ENCODE measurements at places on chromosomes 16 and 17.

DNA sequence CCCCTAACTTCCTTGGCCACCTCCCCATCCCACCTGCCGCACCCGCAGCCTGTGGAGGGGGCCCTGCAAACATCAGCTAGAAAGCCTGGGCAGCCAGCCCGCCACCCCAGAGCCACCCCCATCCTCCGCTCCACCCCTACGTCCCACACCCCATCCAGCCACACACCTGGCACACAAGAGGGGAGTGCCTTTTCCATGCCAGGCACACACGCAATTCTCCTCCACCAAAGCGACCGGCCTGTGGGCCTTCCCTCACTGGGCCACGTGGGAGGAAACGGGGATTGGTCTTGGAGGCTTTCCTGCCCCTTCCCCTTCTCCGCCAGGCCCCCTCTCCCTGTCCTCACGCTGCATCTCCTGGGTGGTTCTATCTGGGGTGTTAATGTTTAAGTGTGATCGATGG, 48.7 kb upstream of the TNRC6C start:
- no peak for DNase-seq

DNA sequence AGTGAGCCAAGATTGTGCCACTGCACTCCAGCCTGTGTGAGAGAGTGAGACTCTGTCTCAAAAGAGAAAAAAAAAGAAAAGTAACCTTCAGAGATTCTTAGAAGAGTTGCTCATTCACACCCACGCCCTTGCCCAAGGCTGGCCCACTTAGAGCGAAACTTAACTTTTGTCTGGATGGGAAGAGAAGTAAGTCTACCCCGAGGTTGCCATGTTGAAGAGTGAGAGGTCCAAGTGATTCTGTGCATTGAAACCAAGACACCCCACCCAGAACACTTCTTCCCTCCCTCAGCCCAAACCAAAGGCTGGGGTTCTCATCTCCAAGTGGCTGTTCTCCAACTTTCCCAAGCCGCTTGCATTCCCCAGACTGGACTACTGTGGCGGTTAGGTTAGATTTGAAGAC, 2.4 kb upstream of the CISD3 start:
- DNase-seq = no peak

- no peak for DNase-seq
Observed at GRCh38 chr17:60371818-60372510, 20.0 kb downstream of the USP32 start.

DNA sequence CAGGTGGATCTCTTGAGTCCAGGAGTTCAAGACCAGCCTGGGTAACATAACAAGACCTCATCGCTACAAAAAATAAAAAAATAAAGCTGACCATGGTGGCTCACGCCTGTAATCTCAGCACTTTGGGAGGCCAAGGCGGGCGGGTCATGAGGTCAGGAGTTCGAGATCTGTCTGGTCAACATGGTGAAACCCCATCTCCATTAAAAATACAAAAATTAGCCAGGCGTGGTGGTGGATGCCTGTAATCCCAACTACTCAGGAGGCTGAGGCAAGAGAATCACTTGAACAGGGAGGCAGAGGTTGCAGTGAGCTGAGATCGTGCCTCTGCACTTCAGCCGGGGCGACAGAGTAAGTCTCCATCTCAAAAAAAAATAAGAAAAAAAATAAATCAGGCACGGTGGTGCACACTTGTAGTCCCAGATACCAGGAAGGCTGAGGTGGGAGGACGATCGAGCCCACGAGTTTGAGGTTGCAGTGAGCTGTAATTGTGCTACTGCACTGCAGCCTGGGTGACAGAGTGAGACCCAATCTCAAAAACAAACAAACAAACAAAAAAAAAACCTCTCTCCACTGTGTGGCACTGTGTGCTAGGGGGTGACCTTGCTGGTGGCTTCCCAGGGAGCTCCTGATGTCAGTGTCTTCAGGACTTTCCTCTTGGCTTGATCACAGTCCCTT, 19.8 kb upstream of the MAPK3 start:
- no peak for DNase-seq

DNA sequence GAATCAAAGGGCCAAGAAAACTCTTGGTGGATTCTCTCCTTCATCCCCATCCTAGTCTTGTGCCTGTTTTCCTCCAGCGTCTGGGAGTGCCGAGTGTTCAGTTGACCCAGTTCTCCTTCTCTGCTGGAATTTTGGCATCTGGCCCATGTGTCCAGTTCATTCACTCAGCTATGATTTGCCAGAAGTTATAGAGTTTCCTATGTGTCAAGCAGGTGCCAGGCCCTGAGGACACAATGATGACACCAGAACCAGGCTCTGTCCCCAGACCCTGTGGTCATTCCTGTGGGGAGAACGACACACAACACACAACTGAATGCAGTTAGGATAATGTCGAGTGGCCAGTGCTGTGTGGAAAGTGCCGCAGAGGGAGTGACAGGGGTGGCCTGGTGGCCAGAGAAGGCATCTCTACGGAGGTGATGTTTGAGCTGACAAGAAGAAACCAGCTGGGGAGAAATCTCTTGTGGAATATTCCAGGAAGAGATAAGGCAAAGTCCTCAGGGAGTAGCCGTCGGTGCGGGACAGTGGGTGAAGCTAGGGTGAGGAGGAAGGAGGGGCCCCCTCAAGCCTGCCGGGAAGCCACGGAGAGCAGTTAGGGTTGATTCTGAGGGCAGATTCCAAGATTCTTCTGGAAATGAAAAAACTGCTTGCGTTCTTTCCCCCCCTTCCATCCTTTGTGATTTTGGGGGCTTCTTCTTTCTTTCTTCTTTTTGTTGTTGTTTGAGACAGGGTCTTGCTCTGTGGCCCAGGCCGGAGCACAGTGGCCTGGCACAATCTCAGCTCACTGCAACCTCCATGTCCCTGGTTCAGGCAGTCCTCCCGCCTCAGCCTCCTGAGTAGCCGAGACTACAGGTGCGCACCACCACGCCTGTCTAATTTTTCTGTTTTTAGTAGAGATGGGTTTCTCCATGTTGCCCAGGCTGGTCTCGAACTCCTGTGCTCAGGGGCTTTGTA, 35.8 kb upstream of the IL34 start:
- no peak for DNase-seq

Data from fibroblast of skin of left quadriceps (primary cell).